Esophagus squamous epithelium (tissue), 5 donors: ENCODE measurements at places on chromosomes 7 and 10.

GRCh38 chr7:33039257-33039902 is 23.2 kb downstream of the NT5C3A start:
- DNase-seq: no peak

DNA sequence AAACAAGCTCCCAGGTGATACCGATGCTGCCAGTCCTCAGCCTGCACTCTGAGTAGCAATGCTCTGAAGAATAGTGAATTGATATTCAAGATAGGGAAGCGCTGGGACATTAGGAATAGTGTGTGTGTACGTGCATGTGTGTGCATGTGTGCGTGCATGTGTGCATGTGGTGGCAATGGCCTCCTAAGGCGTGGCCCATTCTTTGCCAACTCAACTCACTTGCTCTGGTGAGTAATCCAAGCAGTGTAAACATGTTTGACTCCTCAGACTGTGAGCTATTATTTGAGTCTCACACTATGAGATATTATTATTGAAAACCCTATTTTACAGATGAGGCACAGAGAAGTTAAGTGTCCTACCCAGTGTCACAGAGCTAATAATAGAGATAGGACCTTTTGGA is 186.6 kb downstream of the RAB11FIP2 start:
- no peak for DNase-seq

GRCh38 chr10:84497978-84498377 is 169.6 kb downstream of the CCSER2 start:
- DNase-seq: no peak

GRCh38 chr10:79299397-79300241 is 47.6 kb upstream of the PPIF start:
- no peak for DNase-seq

DNA sequence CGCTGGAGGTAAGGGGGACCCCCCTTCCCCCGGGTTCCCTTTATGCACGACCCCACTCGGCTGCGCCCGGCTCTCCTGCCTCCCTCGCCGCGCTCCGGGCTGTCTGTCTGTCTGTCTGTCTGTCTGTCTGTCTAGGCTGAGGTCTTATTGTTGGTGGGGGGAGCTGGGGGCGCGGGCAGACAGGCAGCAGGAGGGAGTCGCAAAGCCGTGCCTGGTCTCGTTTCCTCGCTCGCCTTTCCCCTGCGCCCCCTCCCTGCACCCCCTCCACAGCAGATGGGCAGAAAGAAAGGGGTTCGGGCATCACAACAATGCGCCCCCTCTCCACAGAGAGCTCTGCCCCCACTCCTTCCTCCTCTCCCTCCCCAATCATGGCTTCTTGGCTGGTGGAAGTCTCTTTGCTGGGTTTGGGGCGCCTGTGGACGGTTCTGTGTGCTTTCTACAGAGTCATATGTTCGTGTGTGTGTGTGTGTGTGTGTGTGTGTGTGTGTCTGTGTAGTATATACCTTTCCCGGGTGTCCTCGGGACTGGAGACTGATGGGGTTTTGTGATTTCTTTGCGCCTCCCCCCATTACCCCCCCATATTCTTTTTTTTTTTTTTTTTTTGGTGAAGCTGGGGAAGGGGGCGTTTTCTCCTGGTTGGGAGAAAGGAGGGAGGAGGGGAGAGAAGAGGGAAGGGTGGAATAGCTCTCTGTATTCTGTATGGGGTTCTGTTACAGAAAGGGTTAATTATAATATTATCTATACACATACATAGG is 1.9 kb downstream of the AUTS2 start:
- DNase-seq: no peak

DNA sequence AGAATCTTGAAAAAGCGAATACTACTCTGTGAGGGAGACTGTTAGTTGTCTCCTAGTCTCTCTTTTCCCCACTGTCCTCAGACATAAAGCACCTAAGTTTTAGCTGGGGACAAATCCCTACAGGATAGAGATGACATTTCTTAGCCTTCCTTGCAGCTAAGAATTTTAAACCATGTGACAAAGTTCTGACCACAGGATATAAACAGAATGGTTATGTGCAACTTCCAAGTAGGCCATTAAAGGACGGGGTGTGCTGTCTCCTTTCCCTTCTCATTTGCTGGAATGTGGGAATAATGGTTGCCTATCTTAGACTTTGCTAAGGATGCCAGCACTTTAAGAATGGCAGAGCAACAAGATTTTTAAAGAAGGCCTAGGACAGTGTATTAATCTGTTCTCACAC is 74.9 kb upstream of the PRPS1L1 start:
- no peak for DNase-seq

- no peak for DNase-seq
Observed at GRCh38 chr7:103119791-103120291, 29.1 kb downstream of the NAPEPLD start.

GRCh38 chr10:9910446-9910845 is 1107.2 kb upstream of the CELF2 start:
- no peak for DNase-seq

DNA sequence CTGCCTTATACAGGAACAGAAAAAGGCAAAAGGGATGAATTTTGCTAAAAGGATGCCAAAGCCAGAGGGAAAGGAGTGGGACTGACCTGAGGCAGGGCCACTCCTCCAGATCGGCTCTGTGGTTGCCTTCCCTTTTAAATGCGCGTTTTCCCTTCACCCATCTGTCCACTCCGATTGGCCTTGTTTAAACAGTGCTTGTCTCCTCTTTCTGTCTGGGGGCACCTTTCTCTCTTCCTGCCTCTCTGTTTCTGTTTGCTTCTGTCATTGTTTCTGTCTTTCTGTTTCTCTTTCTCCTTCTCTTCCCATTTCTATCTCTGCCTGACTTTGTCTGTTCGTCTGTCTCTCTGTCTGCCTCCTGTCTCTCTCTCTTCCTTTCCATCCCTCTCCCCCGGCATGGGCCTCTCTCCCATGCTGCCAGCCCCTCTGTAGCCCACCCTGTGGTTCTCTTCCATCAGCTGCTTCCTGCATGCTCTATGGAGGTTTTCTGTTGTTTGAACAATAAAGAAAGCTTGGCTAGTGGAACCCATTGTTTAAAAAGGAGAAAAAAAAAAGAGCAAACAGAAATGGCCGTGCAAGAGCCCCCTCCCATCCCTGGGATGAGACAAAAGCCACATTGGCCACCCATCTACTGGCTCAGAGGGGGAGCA is 29.5 kb upstream of the HSPB1 start:
- DNase-seq: no peak

DNA sequence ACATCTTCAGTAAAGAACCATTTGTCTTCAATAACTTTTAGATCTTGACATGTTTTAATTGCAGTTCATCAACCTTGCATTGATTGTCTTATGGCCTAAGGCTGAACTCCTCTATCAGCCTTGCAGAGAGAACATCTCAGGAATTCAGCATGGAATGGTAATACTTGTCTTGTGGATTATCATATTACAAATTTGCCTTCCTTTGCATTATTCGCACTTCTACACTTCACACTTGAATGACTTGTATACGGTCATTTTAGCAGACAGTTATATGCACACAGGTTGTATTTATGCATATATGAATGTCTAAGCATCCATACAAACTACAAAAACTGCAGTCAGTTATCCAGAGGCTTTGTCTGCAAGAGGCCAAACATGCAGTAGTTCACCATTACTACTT is 31.7 kb downstream of the GPR85 start:
- DNase-seq: no peak

DNA sequence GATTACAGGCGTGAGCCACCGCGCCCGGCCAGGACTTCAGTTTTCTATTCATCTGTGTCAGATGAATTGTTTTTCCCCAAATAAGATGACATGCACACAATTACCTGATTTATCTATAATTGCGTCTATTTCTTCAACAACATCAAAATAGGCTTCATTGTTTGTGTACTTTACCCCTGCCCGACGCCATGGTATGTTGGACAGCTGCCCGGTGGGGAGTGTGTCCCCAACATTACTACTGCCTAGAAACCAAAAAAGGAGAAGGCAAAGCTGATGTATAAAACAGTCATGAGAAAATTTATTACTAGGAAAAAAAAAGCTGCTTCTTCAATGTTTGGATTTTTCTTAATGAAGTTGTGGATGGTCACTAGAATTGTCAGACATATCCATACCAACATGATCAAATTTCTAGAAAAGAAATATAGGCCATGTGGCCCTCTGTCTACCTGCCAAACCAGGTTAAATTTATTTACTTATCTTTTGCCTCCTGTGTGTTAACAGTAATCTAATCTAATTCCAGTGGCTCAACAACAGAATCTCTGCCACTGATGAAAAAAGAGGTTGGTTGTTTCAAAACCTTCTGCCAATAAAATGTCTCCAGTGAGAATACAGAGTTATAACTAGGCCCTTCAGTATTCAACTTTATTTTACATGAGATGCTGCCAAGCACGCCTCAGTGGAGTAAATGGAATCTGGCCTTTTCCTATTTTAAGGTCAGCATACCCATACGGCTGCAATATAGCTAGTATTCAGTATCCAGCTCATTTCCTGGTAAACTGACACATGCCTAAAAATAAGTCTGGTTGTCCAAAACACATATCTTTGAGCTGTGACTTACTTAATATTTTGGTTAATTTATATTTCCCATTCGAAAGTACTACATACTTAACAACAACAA is 16.5 kb downstream of the AP3M1 start:
- no peak for DNase-seq

- peak; percentile 27 for DNase-seq
Observed at GRCh38 chr10:50624866-50625501, 1.2 kb upstream of the SGMS1 start.

- no peak for DNase-seq
Observed at GRCh38 chr7:88492153-88492552, 185.5 kb upstream of the STEAP4 start.

DNA sequence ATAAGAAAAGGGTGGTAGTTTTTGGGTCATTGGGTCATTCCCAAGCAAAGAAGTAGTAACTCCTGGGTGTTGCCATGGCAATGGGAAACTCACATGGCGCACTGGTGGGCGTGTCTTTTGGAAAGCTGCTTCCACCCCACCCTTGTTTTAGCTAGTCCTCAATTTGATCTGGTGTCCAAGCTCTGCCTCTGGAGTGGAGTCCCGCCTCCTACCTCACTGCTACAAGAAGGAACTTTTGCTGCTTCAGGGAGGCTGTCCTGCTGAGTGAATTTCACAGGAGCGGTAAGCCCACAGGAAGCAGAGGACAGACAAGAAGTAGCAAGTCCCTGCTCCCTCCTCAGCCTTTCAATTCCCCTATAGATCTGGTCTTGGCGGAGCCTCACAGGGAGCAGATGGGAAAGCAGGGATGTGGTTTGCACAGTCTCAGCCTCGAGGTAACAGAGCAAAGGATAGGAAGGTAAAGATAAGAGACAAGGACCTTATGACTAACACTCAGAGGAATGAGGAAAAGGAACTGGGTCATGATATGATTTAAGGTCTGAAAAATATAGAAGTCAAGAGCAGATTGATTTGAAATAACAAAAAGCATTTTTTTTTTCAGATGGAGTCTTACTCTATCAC is 700.3 kb downstream of the TNS3 start:
- DNase-seq: no peak
